Endothelial cell (in vitro differentiated cells): ENCODE measurements at places on chromosomes 16 and 17. TPM values are rescaled to one million over a fixed set of nuclear protein-coding genes. Genes with fewer than 3 reads are reported as not detected.

GRCh38 chr17:38428643-38429371, 543 bp downstream of the ARHGAP23 start:
- H3K4me1 ChIP-seq = peaks cover 48% of the 10 kb centered on the region
- peaks cover 22% of the 10 kb centered on the region for H3K27me3 ChIP-seq
- H3K36me3 ChIP-seq = no peaks in the 10 kb centered on the region
- no peak overlapping the region for H3K27ac ChIP-seq
- DNase-seq = peak; percentile 66

GRCh38 chr17:46152423-46152822, 40.8 kb downstream of the KANSL1 start:
- peaks cover 14% of the 10 kb centered on the region for H3K36me3 ChIP-seq
- peaks cover 68% of the 10 kb centered on the region for H3K4me1 ChIP-seq
- H3K27ac ChIP-seq = peak overlapping the region; percentile 0

DNA sequence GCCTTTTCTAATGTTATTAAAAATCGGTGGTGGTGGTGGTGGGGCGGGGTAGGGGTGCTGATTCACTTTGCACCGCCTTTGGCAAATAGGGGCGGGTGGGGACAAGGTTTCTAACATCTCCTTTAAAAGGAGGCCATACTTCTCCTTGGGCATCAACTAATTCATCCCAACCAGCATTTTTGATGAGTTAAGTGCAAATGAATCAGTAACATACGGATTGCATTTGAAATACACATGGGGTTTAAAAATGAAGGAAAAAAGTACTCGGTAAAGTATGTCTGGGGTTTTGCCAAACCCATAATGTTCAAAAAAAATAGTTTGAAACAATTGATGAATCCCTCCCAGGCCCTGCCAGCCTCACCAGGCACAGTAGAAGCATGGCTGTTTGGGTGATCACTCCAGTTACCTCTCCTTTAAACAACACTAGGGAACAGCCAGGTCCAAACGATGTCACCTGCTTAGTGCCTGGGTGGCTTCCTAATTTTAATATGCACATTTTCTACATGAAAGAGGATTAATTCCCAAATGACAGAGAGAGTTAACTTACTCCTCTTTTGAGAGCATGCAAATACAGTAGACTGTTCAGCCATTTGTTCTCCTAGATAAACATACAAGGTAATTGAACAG, 107.2 kb downstream of the ANKFN1 start:
- no peak for DNase-seq
- no peak overlapping the region for H3K4me3 ChIP-seq
- no peak overlapping the region for H3K27ac ChIP-seq
- no peaks in the 10 kb centered on the region for H3K4me1 ChIP-seq
- H3K36me3 ChIP-seq = no peaks in the 10 kb centered on the region

CACNG4 gene
- total RNA-seq = 0.33 TPM

DNA sequence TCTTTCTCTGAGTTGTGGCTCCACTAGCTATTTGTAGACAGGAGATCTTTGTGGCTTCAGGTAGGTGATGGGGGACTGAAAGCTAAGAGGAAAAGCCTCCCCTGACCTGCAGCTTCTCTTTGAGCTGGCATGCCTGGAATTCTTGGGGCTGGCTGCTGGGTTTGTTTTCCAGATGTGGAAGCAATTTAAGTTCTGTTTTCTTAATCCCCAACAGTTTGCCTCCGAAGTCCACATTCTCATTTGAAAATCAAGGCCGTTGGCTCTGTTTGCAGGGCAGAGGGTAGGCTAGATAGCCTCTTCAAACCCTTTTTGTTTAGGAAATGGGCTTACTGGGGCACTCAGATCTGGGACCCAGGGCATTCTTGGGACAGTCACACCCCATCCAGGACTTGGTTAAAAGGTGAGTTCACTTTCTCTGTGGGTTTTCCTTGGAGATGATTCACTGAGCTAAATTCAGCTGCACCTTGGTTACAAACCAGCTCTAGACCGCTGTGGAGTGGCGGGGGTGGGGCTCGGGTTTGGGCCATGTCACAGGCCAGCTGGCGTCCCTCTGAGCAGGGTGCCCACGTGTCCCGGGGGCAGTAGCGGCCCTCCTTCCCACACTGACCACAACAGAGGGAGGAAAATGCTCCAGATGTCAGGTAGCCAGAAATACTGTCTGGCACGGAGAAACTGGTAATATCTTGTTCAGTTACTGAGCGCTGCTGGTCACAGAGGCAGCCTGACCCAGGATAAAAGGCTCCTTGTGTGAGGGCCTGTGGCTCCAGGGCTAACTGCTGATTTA, 108.5 kb downstream of the RAB11FIP4 start:
- H3K4me3 ChIP-seq = no peak overlapping the region
- no peak for DNase-seq
- H3K4me1 ChIP-seq = no peaks in the 10 kb centered on the region
